ENCODE measurements at places on chromosomes 16 and 17. TPM values are rescaled to one million over a fixed set of nuclear protein-coding genes. Genes with fewer than 3 reads are reported as not detected.
A peak's percentile ranks its signal among the peaks of the same experiment; 100 is the strongest.

LRRC37A gene
- polyA plus RNA-seq = 0.99 TPM

PITPNM3 gene
- 63.3 TPM for polyA plus RNA-seq

SLC6A4 gene
- polyA plus RNA-seq = 0.02 TPM

ZNF423 gene
- 0.36 TPM for polyA plus RNA-seq

NKD1 gene
- polyA plus RNA-seq = 0.38 TPM

RUNDC3A gene
- 14.6 TPM for polyA plus RNA-seq

ETV4 gene
- polyA plus RNA-seq = 0.53 TPM

AMFR gene
- 48.1 TPM for polyA plus RNA-seq

DNA sequence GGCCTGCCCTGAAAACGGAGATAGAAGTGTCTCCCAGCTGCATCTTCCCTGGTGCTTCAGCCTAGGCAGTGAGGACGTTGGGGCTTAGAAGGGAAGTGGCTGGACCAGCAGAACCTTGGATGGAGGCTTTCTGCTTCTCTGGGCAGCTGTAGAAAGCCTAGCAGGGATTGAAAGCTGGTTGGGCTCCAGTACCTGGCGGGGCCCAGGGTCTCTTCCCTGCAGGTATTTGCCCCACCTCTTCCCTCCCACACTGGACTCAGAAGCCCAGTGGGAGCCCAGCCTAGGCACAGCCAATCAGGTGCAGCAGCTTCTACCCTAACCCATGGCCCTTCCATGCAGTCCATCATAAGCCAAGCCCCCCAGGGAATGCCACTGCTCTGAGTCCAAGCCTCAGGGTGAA lies 190.3 kb upstream of the IRX6 start:
- no peaks in the 10 kb centered on the region for H3K4me1 ChIP-seq
- H3K27ac ChIP-seq = no peak overlapping the region
- DNase-seq = no peak

DNA sequence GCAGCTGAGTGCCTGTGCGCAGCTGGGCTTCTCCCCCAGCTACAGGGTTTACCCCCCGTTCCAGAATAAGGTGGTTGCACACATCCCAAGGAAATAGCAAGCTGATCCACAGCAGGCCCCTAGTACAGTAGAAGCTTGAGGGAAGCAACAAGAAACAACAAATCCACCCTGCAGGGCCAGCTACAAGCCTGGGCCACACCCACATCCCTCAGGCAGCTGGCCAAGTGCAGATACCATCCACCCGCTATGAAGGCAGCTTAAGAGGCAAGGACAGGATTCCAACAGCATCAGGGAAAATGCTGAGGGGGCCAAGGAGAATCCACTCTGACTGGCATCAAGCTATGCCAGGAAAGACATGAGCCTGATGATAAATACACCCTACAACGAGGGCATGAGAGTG lies 66.9 kb upstream of the RCVRN start:
- peak overlapping the region; percentile 25 for H3K27ac ChIP-seq
- H3K4me1 ChIP-seq = peaks cover 54% of the 10 kb centered on the region
- no peaks in the 10 kb centered on the region for H3K27me3 ChIP-seq
- peak; percentile 83 for DNase-seq
- H3K36me3 ChIP-seq = peaks cover 19% of the 10 kb centered on the region

DNA sequence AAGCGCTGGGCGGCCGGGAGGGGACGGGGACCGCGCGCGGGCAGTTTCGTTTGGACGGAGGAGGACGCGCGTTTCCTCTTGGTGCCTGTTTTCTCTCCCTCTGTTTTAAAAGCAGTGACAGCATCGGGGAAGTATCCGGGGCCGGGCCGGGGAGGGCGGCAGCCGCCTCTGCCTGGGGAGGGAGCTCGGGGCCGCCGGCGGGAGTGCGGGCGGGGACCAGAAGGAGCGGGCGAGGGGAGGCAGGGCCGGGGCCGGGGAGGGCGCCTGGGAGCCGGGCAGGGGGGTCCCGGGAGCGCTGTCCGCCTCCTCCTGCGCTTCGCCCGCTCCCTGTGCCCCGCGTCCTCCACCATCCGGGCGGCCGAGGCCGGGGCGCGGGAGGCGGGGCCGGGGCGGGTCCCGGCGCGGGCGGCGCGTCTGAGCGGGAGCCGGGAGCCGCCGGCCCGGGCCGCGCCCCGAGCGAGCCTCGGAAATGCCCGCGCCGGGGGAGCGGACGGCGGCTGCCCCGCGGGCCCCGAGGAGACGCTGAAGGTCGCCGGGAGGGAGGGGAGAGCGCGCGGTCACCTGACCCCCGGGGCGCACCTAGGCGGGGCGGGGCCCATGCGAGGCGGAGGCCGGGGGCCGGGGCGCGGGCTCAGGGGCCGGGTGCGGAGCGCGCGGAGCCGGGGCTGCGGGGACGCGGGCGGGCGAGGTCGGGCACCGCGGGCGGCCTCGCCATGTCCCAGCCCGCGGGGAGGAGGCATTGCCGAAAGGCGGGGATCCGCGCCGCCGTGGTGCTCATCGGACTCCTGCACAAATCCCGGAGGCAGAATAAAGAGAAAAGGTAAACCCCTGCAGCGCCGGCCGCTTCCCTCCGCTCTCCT lies 57.3 kb downstream of the RAP1GAP2 start:
- H3K27me3 ChIP-seq = peaks cover 65% of the 10 kb centered on the region
- no peak overlapping the region for H3K27ac ChIP-seq
- H3K36me3 ChIP-seq = no peaks in the 10 kb centered on the region
- H3K4me3 ChIP-seq = peak overlapping the region; percentile 53
- peaks cover 23% of the 10 kb centered on the region for H3K4me1 ChIP-seq
- peak; percentile 82 for DNase-seq

GRCh38 chr17:1565877-1566276 lies 3.3 kb upstream of the PITPNA start:
- peak overlapping the region; percentile 77 for H3K27ac ChIP-seq
- DNase-seq = no peak
- H3K4me1 ChIP-seq = peaks cover 44% of the 10 kb centered on the region
- no peaks in the 10 kb centered on the region for H3K36me3 ChIP-seq

- H3K27me3 ChIP-seq = peaks cover 68% of the 10 kb centered on the region
- no peak overlapping the region for H3K27ac ChIP-seq
- no peaks in the 10 kb centered on the region for H3K36me3 ChIP-seq
- H3K4me3 ChIP-seq = no peak overlapping the region
Observed at GRCh38 chr16:71384073-71384724, 25.7 kb downstream of the CALB2 start.

GRCh38 chr17:83176623-83177583 lies 97.5 kb downstream of the METRNL start:
- no peak overlapping the region for H3K4me3 ChIP-seq
- H3K27ac ChIP-seq = no peak overlapping the region
- no peaks in the 10 kb centered on the region for H3K27me3 ChIP-seq
- no peaks in the 10 kb centered on the region for H3K36me3 ChIP-seq

GRCh38 chr16:83533193-83533592 lies 274.6 kb upstream of the HSBP1 start:
- H3K4me1 ChIP-seq = no peaks in the 10 kb centered on the region
- no peak for DNase-seq
- H3K36me3 ChIP-seq = no peaks in the 10 kb centered on the region
- no peaks in the 10 kb centered on the region for H3K27me3 ChIP-seq

DNA sequence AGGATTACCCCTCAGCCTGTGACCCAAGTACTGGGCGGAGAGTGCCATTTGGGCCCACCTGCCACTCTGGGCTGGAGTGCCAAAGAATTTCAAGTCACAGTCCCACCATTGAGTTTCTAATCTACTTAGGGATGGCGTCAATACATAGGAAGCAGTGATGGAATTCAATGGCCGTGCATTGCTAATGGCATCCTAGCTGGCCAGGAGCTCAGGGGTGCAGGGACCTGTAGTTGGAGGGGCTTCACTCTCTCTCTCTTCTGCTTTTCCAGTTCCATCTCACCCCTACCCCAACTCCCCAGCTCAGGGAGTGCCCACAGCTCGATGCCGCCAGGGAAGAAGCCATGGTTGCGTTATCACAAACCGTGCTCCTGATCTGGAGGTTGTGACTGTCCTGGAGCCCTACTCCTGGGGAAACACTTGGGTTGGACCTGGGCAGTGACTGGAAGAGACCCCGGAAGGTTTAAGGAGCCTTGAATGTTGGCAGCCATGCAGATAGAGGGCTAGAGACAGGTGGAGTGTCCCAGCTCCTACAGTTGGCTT lies 2.4 kb downstream of the MMP15 start:
- peaks cover 93% of the 10 kb centered on the region for H3K4me1 ChIP-seq
- peak overlapping the region; percentile 75 for H3K27ac ChIP-seq
- peak; percentile 54 for DNase-seq
- peaks cover 52% of the 10 kb centered on the region for H3K27me3 ChIP-seq
